ENCODE measurements at places on chromosomes 16 and 17.

DNA sequence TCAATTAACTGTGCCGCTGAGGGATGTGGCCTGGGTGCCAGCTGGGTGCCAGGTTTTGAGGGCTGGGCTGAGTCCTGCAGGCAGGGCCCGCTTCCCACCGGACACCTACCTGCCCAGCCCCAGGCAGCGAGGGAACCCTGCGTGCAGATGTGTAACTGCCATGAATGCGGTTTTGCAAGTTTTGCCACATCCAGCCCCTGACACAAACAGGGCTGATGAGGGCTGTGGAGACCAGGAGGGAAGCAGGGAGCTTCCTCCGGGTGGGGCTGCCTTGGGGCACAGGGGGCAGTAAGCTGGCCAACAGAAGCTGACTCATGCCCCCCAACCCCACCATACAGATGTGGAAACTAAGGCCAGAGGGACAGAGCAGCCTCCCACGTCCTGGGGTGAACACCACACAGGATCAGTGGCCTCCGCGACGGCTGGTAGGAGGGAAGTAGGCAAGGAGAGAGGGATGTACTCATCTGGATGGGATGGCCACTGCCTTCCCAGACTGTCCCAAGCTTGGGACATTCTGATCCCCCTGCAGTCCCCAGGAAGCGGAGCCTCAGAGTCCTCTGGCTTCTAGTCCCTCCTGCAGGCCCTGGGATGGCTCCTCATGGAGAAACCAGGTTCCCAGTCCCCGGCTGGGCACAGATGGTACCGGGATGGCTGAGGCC is 1.6 kb downstream of the UBALD1 start:
- no peak for DNase-seq

- no peak for DNase-seq
Observed at GRCh38 chr17:48551596-48552465, 6.9 kb upstream of the HOXB2 start.

- DNase-seq: peak; percentile 78
Observed at GRCh38 chr16:4244254-4245076, 2.6 kb upstream of the SRL start.

GRCh38 chr17:18280249-18280648 is 19.8 kb downstream of the MIEF2 start:
- no peak for DNase-seq

DNA sequence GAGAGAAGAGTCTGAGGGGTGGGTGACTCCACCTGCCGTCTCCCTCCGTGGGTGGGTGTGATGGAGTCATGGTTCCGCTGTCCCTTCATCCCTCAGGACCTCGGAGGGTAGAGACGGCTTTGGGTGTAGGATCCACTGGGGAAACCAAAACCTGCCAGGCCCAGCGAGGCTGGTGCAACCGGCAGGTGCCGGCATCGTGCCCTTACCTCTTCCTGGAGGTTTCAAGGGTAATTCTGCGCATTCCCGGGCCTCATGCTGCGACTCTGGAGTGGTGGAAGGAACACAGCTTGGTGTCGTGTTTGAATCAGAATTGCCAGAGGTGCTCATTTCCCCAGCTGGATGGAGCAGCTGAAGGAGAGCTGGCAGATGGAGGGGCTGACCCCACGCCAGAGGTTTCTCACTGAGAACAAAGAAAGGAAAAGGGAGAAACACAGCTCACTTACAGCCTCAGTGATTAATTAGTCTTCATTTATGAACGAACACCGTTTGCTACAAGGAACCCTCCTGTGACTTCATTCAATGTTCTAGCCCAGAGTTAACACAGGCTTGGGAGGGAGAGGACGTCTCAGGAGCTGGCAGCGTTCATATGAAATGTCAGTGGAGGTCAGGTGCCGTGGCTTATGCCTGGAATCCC is 16.3 kb upstream of the ATP2A3 start:
- no peak for DNase-seq

GRCh38 chr16:86396901-86397311 is 113.4 kb upstream of the FOXF1 start:
- DNase-seq: peak; percentile 77

GRCh38 chr16:53112015-53112414 is 57.2 kb downstream of the CHD9 start:
- no peak for DNase-seq

DNA sequence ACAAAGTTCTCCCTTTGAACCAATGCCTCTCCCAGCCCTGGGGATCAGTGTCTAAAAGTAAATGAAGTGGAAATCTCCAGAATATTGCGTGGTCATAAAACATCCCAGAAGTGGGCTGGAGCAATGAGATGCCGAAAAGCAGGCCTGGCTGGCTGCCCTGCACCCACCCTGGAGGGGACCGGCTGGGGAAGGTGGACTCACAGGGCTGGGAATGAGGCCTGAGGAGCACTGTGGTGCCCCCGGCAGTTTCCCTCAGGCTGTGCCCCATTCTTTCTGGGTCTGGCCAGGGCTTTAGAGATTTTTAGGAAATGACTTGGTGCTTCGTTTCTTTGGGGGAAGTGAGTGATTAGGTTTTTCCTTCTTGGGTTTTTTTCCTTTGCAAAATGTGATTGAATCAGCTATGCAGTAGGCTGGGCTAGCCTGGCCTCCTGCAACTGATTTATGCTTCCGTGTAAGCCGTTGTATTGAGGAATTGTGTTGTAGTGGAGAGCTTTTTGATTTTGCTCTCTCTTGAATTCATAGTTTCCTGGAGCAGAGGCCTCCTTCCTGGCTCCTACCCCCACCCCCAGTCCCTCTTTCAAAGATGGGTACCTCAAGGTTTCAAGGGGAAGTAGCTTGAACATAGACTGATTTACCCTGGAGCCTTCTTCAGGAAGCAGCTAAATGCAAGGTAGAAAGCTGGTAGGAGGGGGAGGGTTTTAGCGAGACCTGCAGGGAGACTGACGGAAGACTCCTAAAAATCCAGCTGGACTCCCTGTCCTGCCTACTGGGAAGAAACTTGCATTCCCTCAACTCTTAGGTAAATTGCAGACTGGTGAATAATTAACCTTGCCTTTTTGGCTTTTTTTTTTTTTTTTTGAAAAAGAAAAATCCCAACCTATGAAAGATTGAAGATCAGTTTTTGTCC is 170.2 kb downstream of the RAB11FIP4 start:
- no peak for DNase-seq

- DNase-seq: no peak
Observed at GRCh38 chr16:67667453-67667816, 821 bp downstream of the C16orf86 start.

- DNase-seq: no peak
Observed at GRCh38 chr16:79897453-79898146, 297.1 kb upstream of the MAF start.

GRCh38 chr17:39402890-39403605 is 1.6 kb upstream of the FBXL20 start:
- DNase-seq: no peak

DNA sequence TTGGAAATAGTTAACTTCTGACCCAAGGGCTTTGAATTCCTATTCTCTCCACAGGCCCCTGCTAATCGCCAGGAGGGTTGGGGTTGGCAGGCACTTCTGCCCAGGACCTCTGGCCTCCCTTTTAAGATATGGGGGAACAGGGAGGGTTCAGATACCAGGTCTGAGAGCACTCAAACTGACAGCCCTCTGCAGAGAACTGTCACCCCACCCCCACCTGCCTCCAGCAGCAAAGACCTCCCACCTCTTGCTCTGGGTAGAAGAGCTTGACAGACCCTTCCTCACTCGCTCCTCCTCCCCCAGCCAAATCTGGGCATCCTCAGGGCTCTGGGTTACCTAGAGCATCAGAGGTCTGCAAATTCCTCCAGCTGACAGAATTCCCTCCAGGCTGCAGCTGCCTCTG is 11.6 kb downstream of the CDH3 start:
- no peak for DNase-seq

DNA sequence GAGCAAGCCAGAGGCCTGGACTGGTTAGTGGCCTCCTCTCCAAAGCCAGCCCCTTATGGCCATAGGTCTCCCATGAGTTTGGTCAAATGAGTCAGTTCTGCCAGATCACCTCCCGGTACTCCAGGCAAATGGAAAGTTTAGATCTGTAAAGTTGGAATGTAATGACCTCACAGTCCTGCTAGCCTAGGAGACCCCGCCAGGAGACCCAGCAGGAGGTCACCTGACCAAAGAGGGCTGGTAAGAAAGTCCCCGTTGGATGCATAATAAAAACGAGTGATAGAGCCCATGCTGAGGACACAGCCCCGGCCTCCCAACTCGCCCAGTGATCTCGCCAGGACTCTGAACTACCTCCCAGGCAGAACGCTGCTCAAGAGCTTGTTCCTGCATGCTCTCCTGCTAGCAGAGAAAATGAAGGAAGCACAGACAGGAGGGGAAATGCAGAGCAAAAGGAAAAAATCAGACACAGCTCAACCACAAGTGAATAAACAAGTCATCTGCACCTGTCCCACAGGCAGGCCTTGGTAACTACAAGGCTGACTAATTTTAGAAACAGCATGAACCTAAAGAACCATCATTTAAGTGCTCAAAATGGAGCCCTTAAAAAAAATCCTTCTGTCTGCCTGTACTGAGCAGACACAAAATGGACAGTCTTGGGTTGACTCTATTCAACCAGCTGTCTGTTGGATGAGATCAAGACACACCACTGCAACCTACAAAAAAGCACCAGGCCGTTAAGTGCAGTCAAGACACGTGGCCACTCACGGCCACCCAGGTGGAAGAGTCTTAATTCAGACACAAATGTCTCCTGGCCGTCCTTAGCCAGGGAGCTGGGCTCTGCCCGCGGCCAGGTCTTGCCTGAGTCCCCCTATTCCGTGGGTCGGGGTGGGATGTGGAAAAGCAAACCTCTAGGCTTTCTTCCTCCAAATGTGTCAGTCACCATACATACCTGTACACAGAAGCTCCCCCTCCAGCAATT is 9.2 kb downstream of the CDIP1 start:
- no peak for DNase-seq

DNA sequence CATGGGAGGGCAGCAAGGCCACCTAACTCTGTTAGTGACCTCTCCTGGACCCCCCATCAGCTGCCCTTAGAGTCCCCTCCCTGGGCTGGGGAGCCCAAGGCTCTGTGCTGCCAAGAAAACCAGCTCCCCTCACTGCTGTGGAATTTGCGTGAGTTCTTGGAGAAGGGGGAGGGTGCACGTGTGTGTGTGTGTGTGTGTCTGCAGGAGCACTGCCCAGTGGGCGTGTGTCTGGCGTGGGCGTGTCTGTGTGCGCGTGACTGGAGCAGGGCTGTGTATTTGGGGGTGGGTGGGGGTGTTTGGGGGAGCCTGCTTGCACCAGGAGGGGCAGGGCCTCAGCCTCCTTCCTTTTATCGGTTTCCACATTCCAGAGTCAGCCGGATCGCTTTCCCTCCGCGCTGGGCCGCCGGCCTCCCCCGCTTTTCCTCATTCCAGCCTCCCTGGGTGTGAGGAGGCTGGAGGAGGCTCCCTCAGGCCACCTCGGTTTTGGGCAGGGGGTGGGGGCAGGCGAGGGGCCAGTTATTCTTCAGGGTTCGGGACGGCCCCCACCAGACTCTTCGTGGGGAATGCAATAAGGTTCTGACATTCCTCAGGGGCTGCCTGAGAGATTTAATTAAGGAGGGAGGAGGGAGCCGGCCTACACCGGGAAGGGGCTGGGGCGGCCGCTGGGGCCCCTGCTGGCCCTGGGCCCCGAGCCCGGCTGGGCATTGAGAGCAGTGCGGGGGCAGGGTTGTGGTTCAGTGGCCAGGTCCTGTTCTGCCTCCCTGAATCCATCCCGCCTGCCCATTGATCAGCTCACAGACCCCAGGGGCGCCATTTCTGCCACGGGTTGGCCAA is 2.5 kb downstream of the VASN start:
- peak; percentile 52 for DNase-seq

DNA sequence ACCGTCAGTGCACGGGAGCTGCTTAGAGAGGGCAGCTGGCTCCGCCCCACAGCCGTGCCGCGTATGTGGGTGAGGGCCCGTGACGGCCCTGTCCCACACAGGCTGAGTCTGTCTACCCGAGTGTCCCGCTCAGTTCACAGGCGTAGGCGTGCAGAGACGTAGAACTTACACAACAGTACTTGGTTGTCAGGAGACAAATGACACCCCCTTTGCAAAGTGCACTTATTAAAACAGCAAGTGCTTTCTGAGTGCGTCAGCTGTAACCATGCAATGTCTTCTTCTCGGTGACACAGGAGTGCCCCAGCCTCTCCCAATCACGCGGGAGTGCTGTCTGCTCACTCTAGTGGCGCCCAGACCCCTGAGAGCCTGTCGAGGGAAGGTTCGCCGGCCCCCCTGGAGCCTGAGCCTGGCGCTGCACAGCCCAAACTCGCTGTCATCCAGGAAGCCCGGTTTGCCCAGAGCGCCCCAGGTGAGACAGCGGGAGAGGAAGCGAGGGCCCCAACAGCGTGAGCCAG is 64.2 kb downstream of the FOXK2 start:
- DNase-seq: no peak

GRCh38 chr17:68306819-68307218 is 15.5 kb downstream of the ARSG start:
- DNase-seq: no peak

DNA sequence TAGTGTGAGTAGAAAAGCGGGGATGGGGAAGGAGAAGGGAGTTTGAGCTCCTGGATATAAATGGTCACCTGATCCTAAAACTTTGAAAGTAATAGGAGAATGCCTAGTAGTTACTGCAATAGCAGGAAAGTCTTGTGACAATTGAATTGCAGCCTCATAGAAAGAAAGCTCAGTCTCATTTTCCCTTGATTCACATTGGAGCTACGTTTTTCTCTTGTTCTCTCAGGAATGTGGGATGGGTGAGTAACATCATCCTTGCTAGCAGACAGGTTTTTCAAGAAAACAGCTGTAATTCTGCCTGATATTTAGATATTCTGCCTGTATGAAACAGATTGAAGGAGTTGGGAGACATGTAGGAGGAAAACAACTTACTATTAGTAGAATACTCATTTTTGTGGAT is 25.3 kb downstream of the SF3B3 start:
- DNase-seq: no peak

DNA sequence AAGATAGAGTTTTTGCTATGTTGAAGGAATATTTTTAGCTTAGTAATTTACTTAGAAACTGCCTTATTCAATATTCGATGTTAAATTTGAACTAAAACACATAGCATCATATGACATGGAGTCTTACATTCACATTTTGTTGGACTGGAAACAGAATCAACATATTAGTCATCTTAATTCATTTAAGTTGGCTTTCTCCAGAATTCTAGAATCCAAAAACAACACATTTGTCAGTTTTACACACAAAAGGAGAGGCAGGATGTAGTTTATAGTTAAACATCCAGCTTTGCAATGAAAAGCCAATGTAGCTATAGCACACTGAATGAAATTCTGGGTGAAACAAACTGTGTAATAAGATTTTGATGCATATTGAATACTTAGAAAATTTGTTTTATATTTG is 43.3 kb downstream of the WWOX start:
- no peak for DNase-seq

DNA sequence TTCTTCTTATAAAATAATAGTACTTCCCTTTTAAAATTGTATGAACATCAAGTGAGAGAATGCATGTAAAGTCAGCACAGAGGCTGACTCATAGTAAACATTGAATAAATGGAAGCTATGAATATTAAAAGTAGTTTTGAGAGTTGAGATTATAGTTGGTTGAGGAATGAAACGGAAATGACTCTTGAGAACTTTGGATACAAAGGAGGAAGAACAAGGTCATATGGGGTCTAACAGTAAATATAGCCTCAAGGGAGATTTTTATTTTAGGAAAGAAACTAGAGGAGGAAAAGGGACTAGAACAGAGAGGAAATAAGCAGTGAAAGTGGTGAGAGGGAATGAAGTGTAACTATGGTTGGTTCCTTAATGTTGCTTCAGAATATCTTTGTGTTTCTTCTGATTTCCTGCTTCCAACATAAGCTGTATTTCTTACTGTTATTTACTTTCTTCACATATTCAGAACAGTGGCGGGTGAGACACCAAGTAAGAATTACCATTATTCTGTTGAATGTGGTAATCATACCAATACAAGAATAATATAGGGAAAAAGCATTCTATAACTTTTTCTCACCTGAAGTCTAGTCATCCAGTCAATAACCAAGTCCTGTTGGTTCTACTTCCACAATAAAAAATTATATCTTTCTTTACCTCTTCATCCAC is 165.1 kb downstream of the CHD9 start:
- DNase-seq: peak; percentile 80

Data from A673 (cell line).